ENCODE measurements at places on chromosomes 7 and 10.

GRCh38 chr7:55651057-55651456 is 78.8 kb upstream of the VOPP1 start:
- no peak for DNase-seq

GRCh38 chr7:30411173-30411572 is 67.4 kb downstream of the NOD1 start:
- DNase-seq: no peak

DNA sequence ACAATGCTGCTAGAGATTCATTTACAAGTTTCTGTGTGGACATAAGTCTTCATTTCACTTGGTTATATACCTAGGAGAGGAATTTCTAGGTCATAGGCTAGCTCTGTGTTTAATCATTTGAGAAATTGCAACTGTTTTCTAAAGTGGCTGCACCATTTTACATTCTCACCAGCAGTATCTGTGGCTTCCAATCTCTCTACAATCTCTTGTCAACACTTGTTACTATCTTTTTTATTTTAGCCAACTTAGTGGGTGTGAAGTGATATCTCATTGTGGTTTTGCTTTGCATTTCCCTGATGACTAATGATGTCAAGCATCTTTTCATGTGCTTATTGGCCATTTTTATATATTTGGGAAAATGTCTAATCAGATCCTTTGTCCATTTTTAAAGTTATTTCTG is 53.0 kb upstream of the DRGX start:
- no peak for DNase-seq

- no peak for DNase-seq
Observed at GRCh38 chr10:112246-112645, 23.0 kb upstream of the ZMYND11 start.

DNA sequence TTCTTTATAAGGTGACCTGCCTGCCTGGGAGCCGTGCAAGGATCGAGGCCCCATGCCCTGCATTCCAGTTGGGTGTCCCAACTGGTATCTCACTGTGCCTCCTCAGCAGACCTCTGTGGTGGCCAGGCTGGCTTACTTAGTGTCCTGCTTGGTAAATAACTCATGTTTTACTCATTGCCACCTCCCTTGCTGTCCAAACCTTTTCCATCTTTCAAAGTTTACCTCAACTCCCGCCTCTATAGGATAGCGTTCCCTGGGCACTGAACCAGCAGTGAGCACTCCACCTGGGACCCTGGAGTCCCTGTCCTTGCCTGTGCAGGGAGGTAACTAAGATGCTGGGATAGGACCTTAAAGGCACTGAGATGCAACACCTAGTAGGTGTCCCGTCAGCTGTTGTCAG is 33.6 kb downstream of the SLC18A2 start:
- DNase-seq: no peak

- no peak for DNase-seq
Observed at GRCh38 chr7:47563521-47563920, 18.4 kb downstream of the TNS3 start.

DNA sequence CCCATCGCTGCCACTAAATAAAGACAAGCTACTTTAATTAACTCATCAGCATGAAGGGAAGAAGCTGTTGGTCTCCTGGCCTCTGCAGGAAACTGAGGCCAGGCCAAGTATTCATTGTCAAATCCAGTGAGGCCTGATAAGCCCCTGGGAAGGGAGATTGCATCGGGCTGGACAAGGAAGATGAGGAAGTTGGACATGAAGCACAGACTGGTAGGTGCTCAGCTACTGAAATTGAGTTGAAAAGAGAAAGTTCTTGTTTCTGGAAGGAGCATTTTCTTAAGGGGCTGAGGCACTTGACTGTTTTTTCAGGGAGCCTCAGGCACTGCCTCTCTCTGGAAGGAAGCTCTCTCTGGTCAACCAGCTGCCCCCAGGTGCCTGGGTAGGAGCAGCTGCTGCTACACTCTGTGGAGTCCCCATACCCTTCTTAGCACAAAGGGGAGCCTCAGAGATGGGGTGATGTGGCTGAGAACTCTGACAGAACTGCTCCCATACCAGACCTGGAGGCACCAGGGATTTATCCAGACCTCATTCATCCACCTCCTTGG is 90.3 kb upstream of the IKZF1 start:
- no peak for DNase-seq

DNA sequence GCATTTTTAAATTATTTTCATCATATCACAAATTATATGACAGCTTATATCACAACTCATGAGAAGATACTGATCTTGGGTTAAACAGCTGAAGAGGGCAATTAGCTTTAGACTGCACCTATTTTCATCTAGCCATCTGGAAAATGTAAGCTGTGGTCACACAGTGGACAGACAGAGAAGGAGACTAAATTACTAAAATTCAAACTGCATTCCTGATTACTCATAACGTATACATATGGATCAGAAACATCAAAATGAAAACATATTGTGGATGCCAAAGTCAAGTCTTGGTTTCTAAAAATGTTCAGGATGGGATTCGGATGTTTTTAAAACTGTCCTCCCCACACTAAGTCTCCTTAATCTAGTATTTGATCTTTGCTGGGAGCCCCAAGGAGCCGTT is 6.6 kb downstream of the BBIP1 start:
- no peak for DNase-seq

- no peak for DNase-seq
Observed at GRCh38 chr10:69644658-69645295, 14.7 kb downstream of the FAM241B start.

DNA sequence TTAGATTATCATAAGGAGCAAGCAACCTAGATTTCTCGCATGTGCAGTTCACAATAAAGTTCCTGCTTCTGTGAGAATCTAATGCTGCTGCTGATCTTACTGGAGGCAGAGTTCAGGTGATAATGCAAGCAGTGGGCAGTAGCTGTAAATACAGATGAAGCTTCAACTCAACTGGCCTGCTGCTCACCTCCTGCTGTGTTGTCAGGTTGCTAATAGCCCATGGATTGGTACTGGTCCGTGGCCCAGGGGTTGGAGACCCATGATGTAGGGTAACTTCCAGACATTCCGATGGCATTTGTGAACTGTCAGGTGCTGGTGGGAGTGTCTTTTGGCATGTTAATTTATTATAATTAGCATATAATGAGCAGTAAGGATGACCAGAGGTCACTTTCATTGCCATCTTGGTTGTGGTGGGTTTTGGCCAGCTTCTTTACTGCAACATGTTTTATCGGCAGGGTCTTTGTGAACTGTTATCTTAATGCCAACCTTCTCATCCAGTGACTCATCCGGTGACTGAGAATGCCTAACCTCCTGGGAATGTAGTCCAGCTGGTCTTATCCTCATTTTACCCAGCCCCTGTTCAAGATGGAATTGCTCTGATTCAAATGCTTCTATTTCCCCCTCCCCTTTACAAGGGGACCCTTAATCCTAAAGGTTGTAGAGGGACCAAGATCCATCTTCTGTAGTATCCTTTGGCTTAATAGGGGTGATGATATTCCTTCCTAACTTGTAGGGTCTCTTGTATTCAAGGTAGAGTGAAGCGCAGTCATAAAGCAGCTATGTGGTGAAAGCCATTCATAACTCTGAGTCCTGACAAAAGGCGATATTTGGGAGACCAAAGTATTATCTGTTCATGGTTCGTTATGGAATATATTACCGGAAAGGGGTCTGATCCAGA is 165.8 kb downstream of the CCSER2 start:
- DNase-seq: no peak

DNA sequence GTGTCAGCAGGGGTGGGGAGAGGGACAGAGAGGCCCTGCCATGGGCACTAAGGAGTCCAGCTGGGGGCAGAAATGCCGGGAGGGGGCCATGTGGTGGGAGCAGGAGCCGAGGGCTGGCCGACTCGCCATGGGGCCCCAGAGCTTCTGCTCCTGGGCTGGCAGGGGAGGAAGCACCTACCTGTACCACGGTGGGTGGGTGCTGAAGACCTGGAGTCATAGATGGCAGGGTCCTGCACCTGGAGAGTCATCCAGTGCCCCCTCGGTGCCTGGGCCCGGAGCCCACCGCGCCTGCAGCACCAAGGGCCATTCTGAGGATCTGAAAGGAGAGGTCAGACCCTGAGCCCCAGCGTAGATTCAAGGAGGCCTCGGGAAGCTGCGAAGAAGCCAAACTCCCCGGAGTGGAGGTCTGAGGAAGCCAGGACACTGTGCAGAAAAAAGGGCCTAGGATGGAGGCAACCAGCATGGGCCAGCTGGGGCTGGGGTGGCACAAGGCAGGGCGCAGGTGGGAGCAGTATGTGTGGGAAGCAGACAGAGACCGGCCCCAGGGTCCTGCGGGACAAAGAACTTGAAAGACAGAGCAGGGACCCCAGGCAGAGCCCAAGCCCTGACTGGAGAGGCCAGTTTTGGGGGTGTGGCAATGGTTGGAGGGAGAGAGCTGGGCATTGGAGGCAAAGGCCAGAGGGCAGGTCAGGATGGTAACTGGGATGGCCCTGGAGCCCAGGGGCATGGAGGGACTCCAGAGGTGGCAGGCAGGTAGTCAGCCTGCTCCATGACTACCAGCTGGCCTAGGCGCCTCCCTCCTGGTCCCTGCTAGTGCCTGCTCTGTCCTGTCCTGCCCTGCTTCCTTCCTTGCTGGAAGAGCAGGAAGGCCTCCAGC is 26.7 kb upstream of the SMARCD3 start:
- no peak for DNase-seq

DNA sequence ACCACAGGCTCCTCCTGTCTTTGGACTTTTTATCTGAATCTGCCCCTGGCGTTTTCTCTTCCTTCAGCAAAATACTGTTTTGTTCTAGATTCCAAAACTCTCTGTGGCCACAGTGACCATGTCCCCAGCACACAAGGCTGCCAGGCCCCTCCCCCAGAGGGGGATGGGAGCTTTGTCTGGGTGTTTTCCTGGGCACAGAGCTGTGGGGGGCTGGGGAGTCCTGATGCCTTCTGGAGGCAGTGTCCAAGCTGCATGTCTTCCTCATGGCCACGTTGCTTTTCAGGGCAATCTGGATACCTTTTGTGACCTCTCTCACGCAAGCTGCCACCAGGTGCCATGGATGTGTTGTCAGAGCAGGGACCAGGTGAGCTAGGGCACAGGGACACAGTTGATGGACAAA is 26.2 kb downstream of the ANTXRL start:
- no peak for DNase-seq

- DNase-seq: no peak
Observed at GRCh38 chr10:67780759-67781538, 57.0 kb downstream of the DNAJC12 start.

GRCh38 chr10:102613286-102613685 is 31.0 kb upstream of the TRIM8 start:
- no peak for DNase-seq

- no peak for DNase-seq
Observed at GRCh38 chr7:2983586-2983985, 60.1 kb downstream of the CARD11 start.

GRCh38 chr7:150451833-150452461 is 1.5 kb downstream of the GIMAP8 start:
- DNase-seq: no peak

DNA sequence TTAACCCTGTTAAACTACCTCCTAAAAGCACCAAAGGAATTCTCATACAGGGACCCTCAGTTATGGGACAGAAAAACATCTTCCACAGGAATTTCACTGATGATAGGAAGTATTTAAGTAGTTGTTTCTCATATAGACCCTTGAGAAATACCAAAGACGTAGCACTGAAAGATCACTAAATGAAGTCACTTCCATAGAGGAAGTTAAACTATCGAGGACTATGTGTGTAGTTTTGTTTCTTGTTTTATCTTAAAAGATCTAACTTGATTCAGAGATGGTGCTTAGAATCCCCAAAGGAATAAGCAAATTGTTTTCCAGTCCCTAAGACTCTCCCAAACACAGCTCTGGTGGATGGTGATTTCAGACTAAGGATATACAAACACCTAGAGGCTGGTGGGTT is 94.8 kb upstream of the AFAP1L2 start:
- DNase-seq: no peak

DNA sequence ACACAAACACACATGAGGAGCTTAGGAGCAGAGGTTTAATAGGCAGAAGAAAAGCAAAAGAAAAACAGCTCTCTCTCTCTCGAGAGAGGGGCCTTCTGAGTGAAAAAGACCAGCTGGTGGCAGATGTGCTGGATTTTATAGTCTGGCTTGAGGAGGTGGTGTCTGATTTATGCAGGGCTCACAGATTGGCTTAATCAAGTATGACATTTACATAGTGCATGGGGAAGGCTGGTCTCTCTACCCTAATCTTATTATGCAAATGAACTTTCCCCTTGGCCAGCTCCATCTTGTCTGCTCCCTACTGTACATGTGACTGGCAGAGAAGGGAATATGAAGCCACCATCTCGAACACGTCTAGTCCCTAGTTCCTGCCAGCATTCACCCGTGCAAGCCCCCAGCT is 219.5 kb upstream of the ZNF804B start:
- no peak for DNase-seq

- DNase-seq: no peak
Observed at GRCh38 chr7:36272211-36272566, 117.5 kb upstream of the ANLN start.

DNA sequence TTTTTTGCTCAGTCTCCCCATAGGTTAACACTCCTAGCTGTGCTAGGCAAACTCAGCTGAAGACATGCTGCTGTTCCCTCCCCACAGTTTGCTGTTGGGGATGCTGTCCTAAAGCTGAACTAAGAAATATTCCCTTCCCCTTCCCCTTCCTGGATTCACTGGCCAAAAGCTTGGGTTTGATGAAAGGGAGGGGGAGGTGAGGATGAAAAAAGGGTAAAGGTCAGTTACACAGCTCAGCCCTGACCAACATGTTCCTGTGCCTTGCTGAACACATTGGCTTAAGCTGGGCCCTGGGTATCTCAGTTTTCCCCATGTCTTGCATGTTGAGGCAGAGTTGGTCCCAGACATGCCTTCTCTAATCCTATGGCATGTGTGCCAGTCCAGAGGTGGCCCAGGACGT is 15.3 kb downstream of the CCM2 start:
- DNase-seq: no peak

- no peak for DNase-seq
Observed at GRCh38 chr10:79393221-79393923, 46.1 kb downstream of the PPIF start.

DNA sequence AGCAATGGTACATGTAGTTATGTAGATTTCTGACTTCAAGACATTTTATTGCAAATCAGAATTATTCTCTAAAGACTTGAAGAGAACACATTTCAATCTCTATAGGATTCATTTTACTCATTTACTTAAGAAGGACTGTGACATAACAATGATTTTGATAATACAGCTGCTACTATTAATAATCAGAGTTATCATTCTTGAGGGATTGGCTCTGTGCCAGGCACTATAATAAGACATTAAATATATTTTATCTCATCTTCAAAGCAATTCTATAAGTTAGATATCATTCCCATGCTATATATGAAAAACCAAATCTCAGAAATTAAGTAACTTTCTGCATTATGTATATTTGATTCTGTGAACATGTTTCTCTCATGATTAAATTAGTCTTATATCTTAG is 103.7 kb upstream of the CALCR start:
- no peak for DNase-seq

- DNase-seq: no peak
Observed at GRCh38 chr7:111138586-111138985, 47.7 kb downstream of the LRRN3 start.

Data from NCI-H1417 treated with DMSO at 0.1 percent for 48 hours (cell line).